ENCODE measurements at places on chromosomes 7 and 10. TPM values are rescaled to one million over a fixed set of nuclear protein-coding genes. Genes with fewer than 3 reads are reported as not detected.

The TBX20 gene
- not detected for total RNA-seq

DNA sequence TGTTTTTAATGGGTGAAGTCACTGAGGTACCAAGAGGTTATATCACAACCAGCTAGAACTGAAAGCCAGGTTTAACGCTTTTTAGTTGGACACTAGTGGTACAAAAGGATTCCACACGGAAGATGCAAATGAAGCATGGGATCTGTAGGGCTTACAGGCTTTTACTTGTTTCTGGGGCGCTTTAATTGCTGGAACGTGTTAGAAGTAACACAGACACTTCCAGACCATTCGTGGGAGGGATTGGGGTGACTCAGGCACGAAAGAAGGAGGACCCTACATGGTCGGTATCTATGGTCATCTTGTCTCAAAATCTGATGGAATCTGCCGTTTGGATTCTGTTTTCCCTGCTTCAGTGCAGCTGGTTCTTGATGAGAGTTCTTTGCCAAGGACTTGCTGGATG, 1.0 kb downstream of the YKT6 start:
- H3K4me1 ChIP-seq = peaks cover 25% of the 10 kb centered on the region
- H3K36me3 ChIP-seq = peaks cover 22% of the 10 kb centered on the region
- H3K27ac ChIP-seq = no peak overlapping the region

DNA sequence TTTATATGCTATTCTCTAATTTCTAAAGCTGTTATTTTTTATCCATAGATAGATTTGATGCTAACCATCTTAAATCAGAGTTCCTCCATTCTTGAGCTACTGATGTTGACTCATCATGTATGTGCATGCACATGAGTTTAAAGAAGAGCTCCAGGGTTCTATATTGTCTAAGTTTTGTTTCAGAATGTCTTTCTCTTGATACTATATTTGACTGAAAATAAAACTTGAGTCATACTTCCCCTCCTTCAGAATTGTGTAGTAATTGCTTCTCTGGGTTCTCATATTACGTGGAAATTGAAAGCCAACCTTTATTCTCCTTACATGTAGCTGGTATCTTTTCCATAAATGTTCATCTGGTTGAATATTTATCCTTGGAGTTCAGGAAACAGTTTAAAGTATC, 89.4 kb downstream of the LRRTM3 start:
- no peaks in the 10 kb centered on the region for H3K36me3 ChIP-seq
- no peak for DNase-seq
- H3K27ac ChIP-seq = no peak overlapping the region
- no peaks in the 10 kb centered on the region for H3K4me1 ChIP-seq
- H3K27me3 ChIP-seq = no peaks in the 10 kb centered on the region

The STRIP2 gene
- 7.1 TPM for total RNA-seq

The INSYN2A gene
- total RNA-seq = not detected

The CALN1 gene
- total RNA-seq = not detected

DNA sequence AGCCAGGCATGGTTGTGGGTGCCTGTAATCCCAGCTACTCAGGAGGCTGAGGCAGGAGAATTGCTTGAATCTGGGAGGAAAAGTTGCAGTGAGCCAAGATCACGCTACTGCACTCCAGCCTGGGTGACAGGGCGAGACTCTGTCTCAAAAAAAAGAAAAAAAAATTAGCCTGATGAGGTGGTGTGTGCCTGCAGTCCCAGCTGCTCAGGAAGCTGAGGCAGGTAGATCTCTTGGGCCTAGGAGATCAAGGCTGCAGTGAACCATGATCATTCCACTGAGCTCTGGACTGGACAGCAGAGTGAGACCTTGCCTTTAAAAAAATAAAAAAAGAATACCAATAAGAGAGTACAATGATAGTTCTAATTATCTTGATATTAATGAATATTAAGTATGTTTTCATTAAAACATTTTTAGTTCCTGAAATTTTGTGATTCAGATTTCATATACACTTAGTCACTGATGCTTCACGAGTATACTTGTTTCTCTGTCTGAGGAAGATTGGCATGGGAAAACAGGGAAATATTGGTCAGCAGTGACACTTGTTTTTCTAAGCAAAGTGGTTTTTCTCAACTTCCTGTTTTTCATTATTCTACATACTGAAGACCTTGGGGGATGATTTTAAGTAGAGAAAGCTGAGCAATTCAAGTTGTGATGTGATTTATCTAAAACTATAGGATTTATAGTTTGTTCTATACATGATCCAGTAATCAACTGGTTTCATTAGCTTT, 76.8 kb downstream of the ADK start:
- H3K27ac ChIP-seq = peak overlapping the region; percentile 84
- no peaks in the 10 kb centered on the region for H3K27me3 ChIP-seq
- H3K4me3 ChIP-seq = peak overlapping the region; percentile 51
- peaks cover 31% of the 10 kb centered on the region for H3K4me1 ChIP-seq
